HT-29 (cell line): ENCODE measurements at places on chromosomes 11 and 22. TPM values are rescaled to one million over a fixed set of nuclear protein-coding genes. Genes with fewer than 3 reads are reported as not detected.
A peak's percentile ranks its signal among the peaks of the same experiment; 100 is the strongest.

The RFPL2 gene
- not detected in 2 replicates for total RNA-seq

The VEGFB gene
- total RNA-seq, result 49.2 and 53.7 TPM in 2 replicates

The UBQLNL gene
- not detected in 2 replicates for total RNA-seq

The SRSF8 gene
- total RNA-seq, result 20.2 and 22.4 TPM in 2 replicates

The PTPN5 gene
- total RNA-seq, result not detected in 2 replicates

The OR51I1 gene
- not detected in 2 replicates for total RNA-seq

GRCh38 chr11:2576111-2576510, 123.7 kb downstream of the KCNQ1OT1 start:
- no peak for DNase-seq

GRCh38 chr22:22520020-22520656, at the start of gene ZNF280A:
Gene ZNF280A (minus strand): TSS chr22:22520270. CDS start chr22:22515630, 4,640 bp downstream.
- no peak for DNase-seq

GRCh38 chr11:445765-446588, 4.1 kb upstream of the PTDSS2 start:
- DNase-seq, result no peak

- no peak for DNase-seq
These were observed 107.6 kb upstream of the ASPHD2 start for GRCh38 chr22:26321469-26321913.

- no peak for DNase-seq
These were observed 11.1 kb upstream of the OSM start for GRCh38 chr22:30277547-30278344.

GRCh38 chr11:25456211-25456610, 875.7 kb upstream of the ANO3 start:
- DNase-seq, result no peak

DNA sequence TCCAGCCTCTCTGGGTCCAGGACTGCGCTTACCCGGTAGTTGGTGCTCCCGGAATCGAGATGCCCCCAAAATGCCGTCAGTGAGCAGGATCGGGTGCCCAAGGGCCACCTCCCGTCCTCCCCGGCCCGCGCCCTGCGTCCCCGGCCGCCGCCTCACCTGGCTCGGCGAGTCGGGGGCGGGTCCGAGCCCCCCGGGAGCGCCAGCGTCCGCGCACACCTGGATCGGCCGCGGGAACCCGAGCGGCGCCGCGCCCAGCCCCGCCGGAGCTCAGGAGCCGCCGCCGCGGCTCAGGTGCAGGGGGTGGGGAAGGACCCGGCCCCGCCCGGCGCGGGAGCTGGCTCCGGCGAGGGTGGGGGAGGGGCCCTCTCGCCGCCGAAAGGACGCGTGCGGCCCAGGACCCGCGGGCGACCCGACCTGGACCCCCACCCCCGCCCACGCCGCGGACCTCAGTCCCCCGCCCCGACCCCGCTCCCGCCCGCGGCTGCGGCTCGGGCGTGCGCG, at the start of gene SHANK2:
Gene SHANK2, minus strand, starts transcription at position 309 of the 501 bp plus-strand sequence. CDS start 105,251 bp downstream, outside the sequence.
- peak; percentile 8 for DNase-seq

DNA sequence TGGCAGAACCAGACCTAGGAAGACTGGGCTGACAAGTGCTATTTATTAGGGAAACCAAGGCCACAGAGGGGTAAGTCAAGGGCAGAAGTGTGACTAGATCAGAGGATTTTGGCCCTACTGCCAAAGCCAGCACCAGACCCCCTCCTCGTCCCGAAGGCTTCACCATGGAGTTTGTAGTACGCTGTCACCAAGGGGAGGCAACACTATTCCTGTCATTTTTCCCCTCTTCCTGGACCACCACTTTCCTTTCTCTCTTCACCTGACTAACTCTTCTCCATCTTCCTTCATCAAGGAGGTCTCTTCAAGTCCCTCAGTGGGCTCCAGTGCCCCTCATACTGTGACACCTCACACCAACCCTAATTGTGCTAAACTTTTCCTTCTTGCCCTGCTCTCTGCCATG, 34.9 kb downstream of the MN1 start:
- DNase-seq, result no peak

DNA sequence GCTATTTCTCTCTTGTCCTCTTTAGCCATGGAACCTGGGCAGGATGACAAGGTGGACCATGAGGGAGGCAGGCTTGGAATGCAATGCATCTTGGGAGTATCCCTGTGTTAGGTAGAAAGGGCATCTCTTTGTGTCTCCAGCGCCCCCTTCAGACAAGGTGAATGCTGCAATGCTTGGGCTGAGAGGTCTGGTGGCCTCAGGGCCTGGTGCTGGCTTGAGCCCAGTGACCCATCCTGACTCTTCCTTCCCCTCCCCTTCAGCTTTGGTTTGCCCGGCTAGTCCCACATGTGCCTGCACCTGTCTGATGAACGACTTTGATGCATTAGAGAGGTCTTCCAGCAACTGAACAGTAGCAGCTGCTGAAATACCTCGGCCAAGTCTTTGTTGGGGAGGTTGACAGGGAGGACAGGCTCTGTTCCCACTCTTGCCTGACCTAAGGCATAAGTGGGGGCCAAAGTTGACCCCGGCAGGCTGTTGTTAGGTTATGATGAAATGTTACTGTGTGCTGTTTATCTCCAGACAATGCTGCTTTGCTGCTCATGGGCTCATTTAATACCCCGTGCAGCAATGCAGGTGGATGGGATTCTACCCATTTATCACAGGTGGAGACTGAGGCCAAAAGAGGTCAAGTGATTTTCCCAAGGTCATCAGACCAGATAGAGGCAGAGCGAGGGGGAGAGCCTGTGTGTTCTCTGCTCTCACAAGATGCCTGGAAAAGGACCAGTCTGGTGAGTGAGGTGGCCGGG, 22.5 kb downstream of the MYO18B start:
- DNase-seq, result no peak

DNA sequence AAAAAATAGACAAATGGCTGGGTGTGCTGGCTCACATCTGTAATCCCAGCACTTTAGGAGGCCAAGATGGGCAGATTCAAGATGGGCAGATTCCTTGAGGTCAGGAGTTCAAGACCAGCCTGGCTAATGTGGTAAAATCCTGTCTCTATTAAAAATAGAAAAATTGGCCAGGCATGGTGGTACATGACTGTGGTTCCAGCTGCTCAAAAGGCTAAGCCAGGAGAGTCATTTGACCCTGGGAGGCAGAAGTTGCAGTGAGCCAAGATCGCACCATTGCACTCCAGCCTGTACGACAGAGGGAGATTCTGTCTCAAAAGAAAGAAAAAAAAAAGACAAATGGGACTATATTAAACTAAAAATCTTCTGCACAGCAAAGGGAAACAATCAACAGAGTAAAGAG, 55.4 kb downstream of the USP35 start:
- no peak for DNase-seq

DNA sequence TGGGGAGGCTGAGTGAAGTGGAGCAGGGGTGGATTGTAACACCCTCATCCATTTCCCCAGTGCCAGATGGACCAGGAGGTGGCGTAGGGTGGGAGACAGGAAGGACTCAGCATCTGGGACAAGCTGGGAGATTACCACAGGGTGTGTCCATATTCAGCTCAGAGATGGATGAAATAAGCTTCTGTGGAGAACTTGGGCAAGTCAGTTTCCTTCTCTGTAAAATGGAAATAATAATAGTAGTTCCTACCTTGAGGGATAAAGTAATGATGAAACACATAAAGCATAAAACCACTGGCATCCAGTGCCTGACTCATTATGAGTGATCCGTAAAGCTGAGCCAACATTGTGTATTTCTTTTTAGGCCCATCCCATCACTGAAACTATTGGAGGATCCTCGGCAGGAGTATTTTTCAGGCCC, 607 bp upstream of the ROBO4 start:
- no peak for DNase-seq

DNA sequence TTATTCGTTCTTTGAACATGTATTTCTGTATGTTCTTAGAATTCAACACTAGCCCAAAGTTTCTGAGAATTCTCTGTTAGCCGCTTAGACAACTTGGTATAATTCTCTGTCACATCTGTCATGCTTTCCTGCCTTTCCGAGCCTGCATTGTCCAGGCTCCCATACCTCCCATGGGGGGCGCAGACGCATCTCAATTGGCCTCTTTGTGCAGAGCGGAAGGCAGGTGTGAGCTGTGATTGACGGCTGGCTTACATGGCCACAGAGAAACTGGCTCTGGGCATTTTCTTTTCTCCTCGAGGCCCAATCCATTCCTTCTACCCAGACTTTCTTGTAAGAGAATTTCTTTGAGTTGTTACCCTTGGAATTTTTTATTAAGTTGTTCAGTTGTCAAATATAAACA, 132.7 kb upstream of the SESN3 start:
- no peak for DNase-seq
